ENCODE measurements at places on chromosomes 4 and X. TPM values are rescaled to one million over a fixed set of nuclear protein-coding genes. Genes with fewer than 3 reads are reported as not detected.

Gene ZNF141
- total RNA-seq, result 42.1 TPM

Gene ETDC
- not detected for total RNA-seq

Gene CXCL1
- total RNA-seq, result 0.20 TPM

Gene PF4V1
- not detected for total RNA-seq

Gene RHOH
- total RNA-seq, result 7.1 TPM

Gene SPP1
- 13.2 TPM for total RNA-seq

Gene CTAG1B
- total RNA-seq, result not detected

Gene RTL3
- not detected for total RNA-seq

Gene DUSP9
- 2.3 TPM for total RNA-seq

Gene EMD
- 115 TPM for total RNA-seq

Gene PRSS12
- 5.4 TPM for total RNA-seq

Gene RNF212
- 3.3 TPM for total RNA-seq

Gene FGFR3
- 75.7 TPM for total RNA-seq

Gene AKAP14
- total RNA-seq, result not detected

Gene DCAF4L1
- 0.07 TPM for total RNA-seq

Gene BRS3
- not detected for total RNA-seq
